ENCODE measurements at places on chromosomes 7 and 10. TPM values are rescaled to one million over a fixed set of nuclear protein-coding genes. Genes with fewer than 3 reads are reported as not detected.

PTF1A gene
- not detected for total RNA-seq

UNC5B gene
- total RNA-seq: 12.2 TPM

GRID2IP gene
- not detected for total RNA-seq

CTNNA3 gene
- 129 TPM for total RNA-seq

DNA sequence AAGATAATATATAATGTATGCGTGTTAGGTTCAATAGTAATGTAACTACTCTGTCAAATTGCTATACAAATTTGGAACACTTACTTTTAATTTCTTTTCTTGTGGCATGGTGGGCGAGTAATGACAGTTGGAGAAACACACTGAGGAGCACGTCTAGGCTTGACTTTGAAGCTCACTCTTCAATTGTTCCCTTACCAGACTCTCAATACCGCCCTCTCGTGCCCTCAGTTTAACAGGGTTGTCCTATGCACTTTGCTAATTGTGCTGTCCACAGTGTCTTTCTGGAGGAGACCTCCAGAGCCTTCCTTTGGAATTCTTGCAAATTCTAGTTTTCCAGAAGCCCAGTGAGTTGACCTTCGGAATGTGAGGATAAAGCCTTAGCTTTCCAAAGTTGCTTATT is 107.2 kb upstream of the RELN start:
- DNase-seq: no peak

GRCh38 chr10:28631896-28632583 is 45.3 kb upstream of the BAMBI start:
- no peak for DNase-seq
